ENCODE measurements at places on chromosomes 7 and 10.
A peak's percentile ranks its signal among the peaks of the same experiment; 100 is the strongest.

DNA sequence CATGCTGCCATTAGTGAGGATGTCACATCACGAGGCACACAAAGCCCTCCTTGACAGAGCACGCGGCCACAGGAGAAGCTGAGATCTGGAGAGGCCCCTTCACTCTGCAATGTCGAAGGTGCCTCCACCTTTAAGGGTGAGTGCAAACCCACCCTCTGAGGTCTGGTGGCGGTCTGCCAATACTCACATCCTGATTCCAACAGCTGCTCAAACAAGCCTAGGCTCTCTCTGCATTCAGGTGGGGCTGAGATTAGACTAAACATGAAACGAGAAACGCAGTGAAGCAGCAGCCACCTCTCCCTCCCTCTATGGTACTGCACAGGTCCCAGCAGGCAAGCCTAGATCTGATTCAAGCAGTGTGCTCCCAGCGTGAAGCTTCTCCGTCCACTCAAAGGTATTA, 151.8 kb downstream of the TCERG1L start:
- DNase-seq, result no peak

GRCh38 chr10:132233501-132234085, 46.8 kb downstream of the DPYSL4 start:
- DNase-seq, result no peak

- DNase-seq, result no peak
These were observed 9.6 kb downstream of the NFKB2 start for GRCh38 chr10:102405108-102405571.

GRCh38 chr7:422191-422885, 97.3 kb downstream of the PDGFA start:
- no peak for DNase-seq

DNA sequence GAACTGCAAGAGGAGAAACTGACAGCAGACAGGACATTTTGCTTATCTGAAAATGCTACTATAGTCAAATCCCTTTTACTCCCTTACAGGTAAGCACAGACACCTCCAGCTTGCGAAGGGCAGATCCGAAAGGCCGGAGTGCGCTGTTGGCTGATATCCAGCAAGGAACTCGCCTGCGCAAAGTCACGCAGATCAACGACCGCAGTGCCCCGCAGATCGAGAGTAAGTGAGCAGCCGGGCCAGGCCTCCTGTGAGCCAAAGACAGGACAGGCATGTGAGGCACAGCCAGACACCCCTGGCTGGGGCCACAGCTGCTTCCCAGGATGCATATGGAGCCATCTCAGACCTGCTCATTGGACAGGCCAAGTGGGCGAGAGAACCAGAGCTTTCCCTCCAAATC, 69.4 kb downstream of the WIPF3 start:
- DNase-seq, result no peak

DNA sequence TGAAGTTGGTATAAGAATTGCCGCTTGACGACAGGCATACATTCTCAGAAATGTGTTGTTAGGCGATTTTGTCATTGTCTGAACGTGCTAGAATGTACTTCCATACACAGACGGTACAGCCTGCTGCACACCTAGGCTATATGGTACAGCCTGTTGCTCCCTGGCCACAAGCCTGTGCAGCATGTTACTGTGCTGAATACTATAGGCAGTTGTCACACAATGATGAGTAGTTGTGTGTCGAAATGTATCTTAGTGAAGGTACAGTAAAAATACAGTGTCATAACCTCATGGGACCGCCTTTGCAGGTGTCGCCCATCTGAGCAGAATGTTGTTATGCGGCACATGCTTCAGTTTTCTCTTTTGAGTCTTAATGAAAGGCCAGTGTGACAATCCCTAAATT, 66.5 kb downstream of the SHH start:
- no peak for DNase-seq

DNA sequence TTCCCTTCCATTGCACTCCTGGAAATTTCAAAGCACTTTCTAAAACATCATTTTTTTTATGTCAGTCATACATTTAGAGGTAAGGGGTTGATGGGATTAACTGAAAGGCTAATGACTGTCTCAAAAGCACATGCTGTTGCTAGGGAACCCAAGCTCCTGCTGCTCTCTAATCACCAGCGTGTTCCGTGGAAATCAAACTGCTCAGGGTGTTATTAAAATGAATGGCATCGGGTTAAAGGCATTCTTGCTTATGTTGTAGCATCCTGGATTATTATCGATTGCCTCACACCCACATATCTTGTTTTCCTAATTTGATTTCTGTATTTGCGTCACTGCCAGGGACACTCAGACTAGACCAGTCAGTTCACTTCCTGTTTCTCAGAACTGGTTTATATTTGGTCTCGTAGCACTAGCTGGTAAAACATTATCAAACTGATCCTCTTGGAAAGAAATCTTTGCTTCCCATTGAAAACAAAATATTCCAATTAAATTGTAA, 216.5 kb upstream of the MKLN1 start:
- peak; percentile 34 for DNase-seq

- DNase-seq, result peak; percentile 76
These were observed 90.9 kb upstream of the PIP4K2A start for GRCh38 chr10:22805304-22805703.

DNA sequence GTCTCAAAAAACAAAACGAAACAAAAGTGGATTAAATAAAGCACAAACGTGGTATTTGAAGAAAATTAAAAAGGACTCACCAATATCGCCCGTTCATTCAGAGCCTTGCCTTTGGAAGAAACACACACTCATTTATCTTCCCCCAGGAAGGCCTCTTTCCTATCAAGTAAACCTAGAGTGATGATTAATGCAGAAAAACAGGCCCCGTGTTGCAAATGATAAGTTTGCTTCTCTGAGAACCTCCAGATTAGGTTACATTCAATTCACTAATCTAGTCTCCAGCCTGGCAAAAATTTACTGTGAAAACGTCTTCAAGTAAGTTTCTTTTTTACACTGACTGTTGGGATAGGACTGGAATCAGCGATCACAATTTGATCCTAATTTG, 78.0 kb upstream of the C1GALT1 start:
- no peak for DNase-seq

GRCh38 chr7:28211006-28211405, 30.4 kb upstream of the JAZF1 start:
- no peak for DNase-seq

DNA sequence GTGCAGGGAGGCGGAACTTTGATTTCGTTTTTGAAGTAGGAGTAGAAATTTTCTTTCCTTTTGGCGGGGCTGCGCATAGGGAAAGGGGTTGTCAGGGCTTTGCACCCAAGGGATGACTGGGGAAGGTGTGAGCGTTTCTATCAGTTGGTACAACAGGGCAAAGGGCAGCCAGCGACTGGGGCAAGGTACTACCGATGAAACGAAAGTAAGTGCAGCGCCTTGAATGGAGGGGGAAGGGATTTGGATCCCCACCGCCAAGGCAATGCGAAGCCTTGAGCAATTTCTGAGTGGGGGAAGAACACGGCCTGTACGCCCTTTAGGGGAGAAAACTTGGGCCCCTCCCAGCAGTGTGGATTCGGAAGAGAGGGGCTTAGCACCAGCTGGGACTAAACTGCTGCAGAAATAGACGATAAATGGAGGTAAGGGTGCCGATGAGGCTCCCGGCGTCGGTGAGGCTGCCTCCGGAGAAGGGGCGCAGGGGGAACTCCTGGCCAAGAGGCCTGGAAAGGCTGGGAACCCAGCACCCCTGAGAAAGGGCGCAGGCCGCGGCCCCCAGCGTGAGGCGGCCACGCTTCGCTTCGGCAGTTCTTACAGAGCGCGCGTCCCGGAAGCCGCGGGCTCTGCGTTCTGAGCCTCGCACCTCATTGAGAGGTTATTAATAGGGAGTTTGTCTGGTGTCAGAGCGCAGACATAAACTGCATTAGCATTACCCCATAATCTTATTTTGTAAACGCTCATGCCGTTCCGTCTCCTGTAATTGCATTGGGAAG, 10.0 kb upstream of the TLX1 start:
- no peak for DNase-seq

- DNase-seq, result no peak
These were observed 228.0 kb upstream of the MAGI2 start for GRCh38 chr7:79681454-79681853.

GRCh38 chr10:72049969-72050781, 38.2 kb downstream of the SPOCK2 start:
- no peak for DNase-seq

GRCh38 chr7:155227788-155228458, 69.8 kb upstream of the INSIG1 start:
- DNase-seq, result no peak

DNA sequence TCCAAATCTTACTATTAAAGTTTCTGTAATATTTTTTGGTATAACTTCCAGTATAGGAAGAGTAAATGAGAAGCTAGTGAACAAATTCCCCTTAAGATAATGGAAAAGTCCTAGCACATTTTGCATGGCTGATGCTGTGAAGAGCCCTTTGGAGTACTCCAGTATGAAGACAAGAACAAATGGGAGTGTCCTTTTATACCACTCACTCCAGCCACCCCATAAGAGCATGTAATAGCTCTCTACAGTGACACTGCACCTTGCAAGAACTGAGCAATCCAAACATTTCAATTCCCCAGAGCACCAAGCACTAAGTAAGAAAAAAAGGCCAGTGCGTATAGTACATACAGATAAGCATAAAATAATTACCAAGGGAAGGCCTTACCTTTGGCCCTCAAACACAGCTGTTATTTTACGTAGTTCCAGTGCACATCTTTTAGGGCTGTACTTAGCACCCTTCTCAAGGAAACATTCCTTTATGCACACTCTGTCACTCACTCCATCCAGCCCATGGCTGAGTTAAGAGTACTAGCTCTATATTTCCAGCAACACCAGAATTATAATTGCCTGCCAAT, 135.4 kb downstream of the ST7 start:
- DNase-seq, result no peak

DNA sequence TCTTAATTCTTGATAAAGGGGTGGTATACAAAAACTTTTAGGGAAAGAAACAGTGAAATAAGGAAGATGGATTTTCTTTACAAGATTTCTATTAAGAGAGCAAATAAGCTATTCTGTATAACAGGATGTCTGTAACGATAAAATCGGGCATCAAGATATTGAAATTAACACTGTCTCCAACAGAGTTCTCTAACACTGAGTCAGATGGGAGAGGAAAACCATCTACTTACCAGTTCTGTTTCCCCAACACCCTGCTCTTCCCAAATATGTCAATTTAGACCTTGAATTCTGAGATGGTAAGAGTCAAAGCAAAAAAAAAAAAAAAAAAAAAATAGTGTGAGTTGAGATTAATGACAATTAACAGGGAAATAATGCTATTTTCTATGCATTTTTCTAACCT, 23.0 kb downstream of the SMURF1 start:
- no peak for DNase-seq

- no peak for DNase-seq
These were observed 16.8 kb downstream of the BUB3 start for GRCh38 chr10:123170961-123171360.

GRCh38 chr7:94649450-94649849, 6.5 kb downstream of the SGCE start:
- DNase-seq, result no peak

- DNase-seq, result no peak
These were observed 685 bp downstream of the CASP2 start for GRCh38 chr7:143288836-143289235.

DNA sequence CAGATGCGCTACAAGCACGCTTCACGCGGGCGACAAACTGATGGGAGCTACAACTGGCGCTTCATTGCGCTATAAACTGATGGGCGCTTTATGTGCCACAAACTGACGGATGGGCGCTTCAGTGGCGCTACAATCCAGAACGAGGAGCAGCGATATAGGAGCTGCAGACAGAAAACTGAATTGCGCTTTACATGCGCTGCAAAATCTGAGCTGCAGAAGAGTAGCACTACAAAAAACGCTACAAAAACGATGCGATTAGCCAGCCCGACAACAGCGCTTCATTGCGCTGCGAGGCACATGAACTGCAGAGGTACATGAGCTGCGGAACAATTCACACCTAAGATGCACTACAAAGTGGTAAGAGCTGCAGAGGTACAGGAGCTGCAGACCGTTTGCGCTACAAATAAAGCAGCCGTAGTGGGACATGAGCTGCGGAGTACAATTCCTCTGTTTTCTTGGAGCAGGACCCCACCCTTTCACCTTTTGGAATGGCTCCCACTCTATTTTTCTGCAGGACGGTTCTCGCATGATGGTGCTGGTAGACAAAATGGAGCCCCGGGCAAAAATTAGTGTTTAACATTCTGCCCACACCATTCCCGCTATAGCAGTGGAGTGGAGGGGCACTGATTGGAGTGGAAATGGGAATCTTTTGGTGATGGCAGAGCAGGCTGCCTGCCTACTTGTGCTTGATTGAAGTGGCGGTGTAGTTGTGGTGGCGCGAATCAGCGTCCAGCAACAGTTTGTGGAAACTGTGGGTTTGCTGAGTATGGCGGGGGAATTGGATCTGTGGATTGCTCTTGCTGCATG, 1.2 kb upstream of the SGCE start:
- no peak for DNase-seq

DNA sequence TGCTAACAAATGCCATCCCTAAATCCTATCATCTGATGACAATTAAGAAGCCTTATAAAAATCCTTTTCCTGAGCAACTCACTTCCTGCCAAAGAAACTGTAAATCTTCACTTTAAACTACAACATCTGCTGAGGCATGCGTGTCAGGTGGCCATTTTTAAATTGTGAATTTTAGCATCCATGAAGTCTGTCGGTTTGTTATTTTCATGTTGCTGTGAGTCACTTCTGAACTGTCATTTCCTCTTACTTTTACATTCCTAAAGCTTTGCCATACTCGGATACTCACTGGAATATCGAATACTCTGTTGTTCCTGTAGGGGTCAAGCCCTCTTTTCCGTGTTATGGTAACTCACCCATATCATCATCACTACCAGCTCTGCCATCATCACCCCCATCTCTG, 34.3 kb upstream of the TMEM26 start:
- no peak for DNase-seq

DNA sequence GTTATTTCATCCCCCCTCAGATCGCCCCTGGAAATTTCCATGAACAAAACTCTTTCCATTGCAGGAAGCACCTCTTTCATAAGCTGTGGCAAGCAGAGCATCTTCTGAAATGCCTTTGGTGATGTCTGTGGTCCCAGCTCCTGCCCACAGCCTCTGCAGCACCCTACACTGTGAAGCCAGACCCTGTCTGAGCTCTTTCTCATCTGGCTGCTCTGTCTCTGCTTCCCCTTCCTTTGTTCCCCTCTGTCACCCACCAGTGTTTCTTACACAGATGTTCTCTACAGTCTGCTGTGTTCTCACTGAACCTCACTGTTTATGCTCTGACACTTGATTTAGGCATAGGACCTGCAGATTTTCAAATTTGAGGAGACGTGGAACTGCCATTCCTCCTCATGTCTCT, 1.9 kb upstream of the TAS2R39 start:
- DNase-seq, result no peak

- no peak for DNase-seq
These were observed 164.6 kb downstream of the PKD1L1 start for GRCh38 chr7:47783456-47784223.

DNA sequence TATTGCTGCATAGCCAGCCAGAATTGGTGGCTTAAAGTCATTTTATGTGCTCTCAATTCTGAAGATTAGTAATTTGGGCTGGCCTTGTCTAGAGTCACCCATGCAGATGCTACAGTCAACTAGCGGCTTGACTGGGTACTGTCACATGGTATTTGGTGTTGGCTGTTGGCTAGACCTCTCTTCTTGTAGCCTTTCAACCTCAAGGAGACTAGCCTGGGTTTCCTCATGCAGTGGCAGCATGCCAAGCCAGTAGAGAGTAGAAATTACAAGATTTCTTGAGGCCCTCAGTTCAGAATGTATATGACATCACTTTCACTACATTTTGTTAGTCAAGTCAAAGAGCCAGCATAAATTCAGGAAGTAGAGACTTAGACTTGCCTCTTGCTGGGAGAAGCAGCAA, 3.7 kb upstream of the ZNF800 start:
- DNase-seq, result no peak
